ENCODE measurements at places on chromosomes 5 and 9. TPM values are rescaled to one million over a fixed set of nuclear protein-coding genes. Genes with fewer than 3 reads are reported as not detected.
A peak's percentile ranks its signal among the peaks of the same experiment; 100 is the strongest.

Gene GPX8
- total RNA-seq = not detected

Gene LECT2
- total RNA-seq = not detected

- H3K27ac ChIP-seq = no peak overlapping the region
- peak; percentile 39 for DNase-seq
- no peaks in the 10 kb centered on the region for H3K36me3 ChIP-seq
- H3K4me1 ChIP-seq = no peaks in the 10 kb centered on the region
These were observed 592.7 kb upstream of the BRINP1 start for GRCh38 chr9:119961774-119962424.

GRCh38 chr9:124468061-124468740 lies 17.9 kb downstream of the ADGRD2 start:
- no peak for DNase-seq
- no peaks in the 10 kb centered on the region for H3K4me1 ChIP-seq
- H3K36me3 ChIP-seq = no peaks in the 10 kb centered on the region
- no peak overlapping the region for H3K27ac ChIP-seq
- no peak overlapping the region for H3K4me3 ChIP-seq

DNA sequence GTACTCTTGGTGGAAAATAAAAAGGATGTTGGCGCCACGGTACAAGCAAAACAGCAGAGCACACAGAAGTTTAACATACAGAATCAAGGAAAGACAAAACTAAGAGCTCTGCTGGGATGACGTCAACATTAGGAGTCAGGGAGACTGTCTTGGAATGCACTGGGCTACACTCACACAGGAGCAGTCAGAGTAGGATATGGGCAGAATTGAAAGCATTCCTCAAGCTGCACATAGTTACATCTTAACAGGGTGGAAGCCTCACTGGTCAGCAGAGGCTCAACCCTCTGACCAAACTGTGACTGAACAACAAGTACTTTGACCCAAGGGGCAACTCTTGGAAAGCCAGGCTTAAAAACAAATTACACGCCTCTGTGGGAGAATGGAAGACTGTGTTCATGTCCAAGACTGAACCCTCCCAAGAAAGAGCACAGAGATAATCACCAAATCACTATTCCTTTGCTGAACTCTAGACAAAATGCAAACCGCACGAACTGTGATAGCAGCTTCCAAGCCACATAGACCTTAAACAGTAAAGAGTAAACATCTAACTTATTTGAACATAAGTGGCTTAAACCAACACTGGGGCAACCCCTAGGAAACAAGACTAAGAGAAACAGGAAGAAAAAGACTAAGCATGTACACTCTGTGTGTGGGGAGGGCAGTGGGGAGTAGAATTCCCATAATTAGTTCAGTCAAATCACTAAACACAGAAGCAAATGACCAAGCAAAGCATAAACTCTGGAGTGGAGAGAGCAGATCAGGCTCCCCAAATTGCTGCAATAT lies 772.7 kb downstream of the PRELID2 start:
- H3K27ac ChIP-seq = no peak overlapping the region
- no peaks in the 10 kb centered on the region for H3K4me1 ChIP-seq
- DNase-seq = no peak
- no peaks in the 10 kb centered on the region for H3K36me3 ChIP-seq
- H3K4me3 ChIP-seq = no peak overlapping the region
- H3K27me3 ChIP-seq = no peaks in the 10 kb centered on the region

Data from activated CD4-positive, alpha-beta T cell treated with anti-CD3 and anti-CD28 coated beads for 36 hours (primary cell).